Activated T-helper 2 cell treated with anti-CD3 and anti-CD28 coated beads, Interferon-gamma antibody, Interleukin-2, Interleukin-4, amounts not matched to agents 10 μg/mL and 5 μg/mL and 100 μg/mL, durations not matched to agents 14 hours and 24 hours and 36 hours (primary cell): ENCODE measurements at places on chromosomes 1 and 21.

DNA sequence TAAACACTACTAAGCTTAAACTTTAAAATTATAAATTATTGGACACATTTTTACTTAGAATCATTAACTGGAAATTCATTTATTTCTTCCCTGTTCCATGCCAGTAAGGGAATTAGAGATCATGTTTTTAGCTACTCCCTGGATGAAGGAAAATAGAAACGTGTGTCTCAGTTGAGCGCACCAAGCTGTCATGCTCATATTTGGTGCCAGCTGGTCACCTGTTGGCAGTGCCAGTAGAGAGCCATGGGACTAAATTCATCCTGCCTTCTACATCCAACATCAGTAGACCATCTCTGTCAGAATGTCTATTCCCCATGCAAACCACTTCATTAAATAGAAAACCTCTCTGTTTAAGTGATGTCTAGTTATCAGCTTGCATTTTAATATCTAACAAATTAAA is 17.4 kb upstream of the SLC22A15 start:
- H3K36me3 ChIP-seq = no peaks in the 10 kb centered on the region
- H3K4me3 ChIP-seq = no peak overlapping the region
- no peaks in the 10 kb centered on the region for H3K4me1 ChIP-seq
- H3K27ac ChIP-seq = no peak overlapping the region
- no peak for DNase-seq

GRCh38 chr1:12272770-12273169 is 42.9 kb downstream of the VPS13D start:
- H3K27me3 ChIP-seq = no peaks in the 10 kb centered on the region
- H3K27ac ChIP-seq = no peak overlapping the region
- no peak for DNase-seq
- peaks cover 67% of the 10 kb centered on the region for H3K36me3 ChIP-seq

GRCh38 chr1:3668585-3669300 is 16.4 kb downstream of the TP73 start:
- H3K27me3 ChIP-seq = peaks cover 3% of the 10 kb centered on the region
- DNase-seq = no peak
- no peak overlapping the region for H3K4me3 ChIP-seq
- H3K36me3 ChIP-seq = no peaks in the 10 kb centered on the region
- H3K27ac ChIP-seq = no peak overlapping the region

DNA sequence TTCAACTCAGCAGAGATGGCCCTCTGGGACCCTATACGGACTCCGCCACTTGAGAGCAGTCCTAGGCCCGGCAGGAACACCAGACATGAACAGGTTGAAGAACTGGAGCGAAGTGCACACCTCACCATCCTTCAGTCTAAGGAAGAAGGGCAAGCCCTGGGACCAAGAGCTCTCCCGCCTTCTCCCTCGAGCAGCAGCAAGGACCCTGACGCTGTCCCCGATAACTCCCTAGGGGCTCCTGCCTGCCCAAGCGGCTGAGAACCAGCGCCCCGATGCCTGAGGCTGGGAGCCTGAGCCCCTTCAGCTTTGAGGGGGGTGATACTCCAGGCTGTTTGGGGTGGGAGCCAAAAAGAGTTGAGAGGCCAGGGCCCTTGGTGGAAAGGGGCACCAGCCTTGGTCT is 10.2 kb downstream of the TMEM81 start:
- no peak overlapping the region for H3K4me3 ChIP-seq
- no peak overlapping the region for H3K27ac ChIP-seq
- no peaks in the 10 kb centered on the region for H3K27me3 ChIP-seq
- H3K4me1 ChIP-seq = no peaks in the 10 kb centered on the region

DNA sequence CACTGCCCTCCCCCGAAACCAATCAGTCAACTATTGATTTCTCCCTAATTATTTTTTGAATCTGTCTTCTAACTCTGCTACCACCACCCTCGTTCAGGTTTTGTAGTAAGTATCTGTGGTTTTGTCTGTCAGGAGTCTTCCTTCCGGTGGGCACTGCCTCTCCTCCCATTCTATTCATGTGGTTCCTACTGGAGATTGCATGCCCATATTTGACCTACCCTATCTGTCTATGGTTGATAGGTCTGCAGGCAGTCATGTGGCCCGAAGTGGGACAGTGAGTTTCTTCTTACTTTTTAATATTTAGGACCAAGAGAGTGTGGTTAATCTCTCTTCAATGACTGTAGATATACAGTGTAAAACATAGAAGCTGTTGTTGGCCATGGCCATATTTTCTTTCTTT is 17.8 kb upstream of the MAST2 start:
- H3K36me3 ChIP-seq = no peaks in the 10 kb centered on the region
- H3K4me1 ChIP-seq = peaks cover 11% of the 10 kb centered on the region
- H3K27ac ChIP-seq = no peak overlapping the region
- H3K27me3 ChIP-seq = peaks cover 25% of the 10 kb centered on the region

- no peak overlapping the region for H3K4me3 ChIP-seq
- no peaks in the 10 kb centered on the region for H3K36me3 ChIP-seq
- H3K27ac ChIP-seq = no peak overlapping the region
- H3K27me3 ChIP-seq = no peaks in the 10 kb centered on the region
- no peaks in the 10 kb centered on the region for H3K4me1 ChIP-seq
- no peak for DNase-seq
Measured at GRCh38 chr1:195761104-195761503, 847.1 kb downstream of the KCNT2 start.

GRCh38 chr1:181660621-181661020 is 177.3 kb downstream of the CACNA1E start:
- H3K4me1 ChIP-seq = no peaks in the 10 kb centered on the region
- H3K4me3 ChIP-seq = no peak overlapping the region
- no peak overlapping the region for H3K27ac ChIP-seq
- H3K36me3 ChIP-seq = no peaks in the 10 kb centered on the region
- no peak for DNase-seq
- peaks cover 24% of the 10 kb centered on the region for H3K27me3 ChIP-seq

GRCh38 chr1:222382171-222382570 is 165.7 kb downstream of the HHIPL2 start:
- no peak for DNase-seq
- H3K27me3 ChIP-seq = no peaks in the 10 kb centered on the region
- H3K27ac ChIP-seq = no peak overlapping the region
- H3K4me3 ChIP-seq = no peak overlapping the region
- no peaks in the 10 kb centered on the region for H3K36me3 ChIP-seq

DNA sequence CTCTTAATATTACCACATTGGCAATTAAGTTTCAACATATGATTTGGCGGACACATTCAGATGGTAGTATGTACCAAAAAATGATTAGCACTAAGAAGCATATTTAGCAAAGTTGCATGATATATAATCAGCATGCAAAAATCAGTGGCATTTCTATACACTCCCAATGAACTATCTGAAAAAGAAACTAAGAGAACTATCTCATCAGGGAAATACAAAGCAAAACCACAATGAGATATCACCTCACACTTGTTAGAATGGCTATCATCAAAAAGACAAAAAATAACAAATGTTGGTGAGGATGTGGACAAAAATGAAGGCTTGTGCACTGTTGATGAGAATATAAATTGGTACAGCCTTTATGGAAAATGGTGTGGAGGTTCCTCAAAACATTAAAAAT is 31.4 kb upstream of the DENND1B start:
- H3K4me3 ChIP-seq = no peak overlapping the region
- no peak overlapping the region for H3K27ac ChIP-seq
- peaks cover 6% of the 10 kb centered on the region for H3K27me3 ChIP-seq
- H3K36me3 ChIP-seq = no peaks in the 10 kb centered on the region
- DNase-seq = no peak
- H3K4me1 ChIP-seq = peaks cover 18% of the 10 kb centered on the region

GRCh38 chr1:65232461-65232990 is 76.8 kb upstream of the DNAJC6 start:
- no peak overlapping the region for H3K4me3 ChIP-seq
- peaks cover 3% of the 10 kb centered on the region for H3K27me3 ChIP-seq
- peaks cover 34% of the 10 kb centered on the region for H3K4me1 ChIP-seq
- no peak for DNase-seq
- peak overlapping the region; percentile 79 for H3K27ac ChIP-seq

- H3K4me1 ChIP-seq = peaks cover 30% of the 10 kb centered on the region
- H3K27ac ChIP-seq = peak overlapping the region; percentile 67
- DNase-seq = no peak
- H3K36me3 ChIP-seq = peaks cover 20% of the 10 kb centered on the region
- peak overlapping the region; percentile 79 for H3K4me3 ChIP-seq
Measured at GRCh38 chr1:224116131-224116530, 2.2 kb downstream of the FBXO28 start.

GRCh38 chr1:106278716-106279115 is 777.8 kb upstream of the PRMT6 start:
- no peak overlapping the region for H3K4me3 ChIP-seq
- no peaks in the 10 kb centered on the region for H3K4me1 ChIP-seq
- no peak for DNase-seq
- no peak overlapping the region for H3K27ac ChIP-seq
- no peaks in the 10 kb centered on the region for H3K27me3 ChIP-seq
- H3K36me3 ChIP-seq = no peaks in the 10 kb centered on the region

- no peaks in the 10 kb centered on the region for H3K27me3 ChIP-seq
- H3K36me3 ChIP-seq = no peaks in the 10 kb centered on the region
- DNase-seq = no peak
- H3K4me1 ChIP-seq = peaks cover 42% of the 10 kb centered on the region
- H3K27ac ChIP-seq = peak overlapping the region; percentile 50
- H3K4me3 ChIP-seq = no peak overlapping the region
Measured at GRCh38 chr1:234853906-234854644, 244.1 kb upstream of the IRF2BP2 start.

DNA sequence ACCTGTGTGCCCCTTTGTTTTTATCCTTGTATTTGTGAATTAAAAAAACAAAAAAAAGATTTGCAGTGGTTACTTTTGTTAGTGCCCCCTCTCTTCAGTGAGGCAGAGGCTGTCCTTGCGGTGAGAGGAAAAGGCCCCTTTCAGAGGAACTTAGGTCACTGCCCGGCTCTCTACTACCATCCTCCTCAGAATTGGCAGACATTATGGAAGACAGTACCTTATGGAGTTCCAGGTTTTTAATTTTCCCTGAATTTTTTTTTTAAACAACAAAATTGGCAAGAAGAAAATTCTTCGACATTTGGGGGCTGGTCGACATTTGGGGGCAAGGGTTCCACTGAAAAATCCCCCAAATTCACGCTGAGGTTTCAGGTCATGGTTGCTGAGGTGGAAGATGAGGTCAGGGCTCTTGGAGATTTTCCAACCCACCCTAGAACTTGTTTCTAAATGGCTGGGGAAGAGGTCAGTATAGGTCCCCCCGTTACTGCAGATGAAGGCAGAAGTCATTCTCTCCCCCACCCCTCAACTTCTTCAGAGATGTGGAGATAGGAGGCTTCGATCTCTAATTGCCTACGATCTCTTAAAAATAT is 5.3 kb downstream of the RXFP4 start:
- no peaks in the 10 kb centered on the region for H3K27me3 ChIP-seq
- DNase-seq = no peak
- H3K4me3 ChIP-seq = peak overlapping the region; percentile 53

DNA sequence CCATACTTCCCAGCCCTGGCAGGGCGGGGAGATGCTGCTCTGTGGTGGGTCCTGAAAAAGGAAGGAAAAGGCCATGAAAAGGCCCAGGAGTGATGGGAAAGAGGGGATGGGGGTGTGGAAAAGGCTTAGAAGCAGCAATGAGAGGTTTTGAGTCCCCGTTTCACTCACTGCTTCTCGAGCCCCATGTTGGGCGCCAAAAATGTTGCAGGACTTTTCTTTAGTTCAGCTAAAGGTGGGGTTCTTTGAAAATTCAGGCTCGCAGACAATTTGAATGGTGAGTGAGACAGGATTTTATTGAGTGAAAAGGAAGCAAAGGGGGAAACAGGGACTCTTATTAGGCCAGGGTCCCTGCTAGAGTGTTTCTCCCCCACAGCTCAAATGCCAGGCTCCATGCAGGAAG is 93.1 kb downstream of the MRPS6 start:
- no peak for DNase-seq
- peaks cover 51% of the 10 kb centered on the region for H3K36me3 ChIP-seq
- H3K4me1 ChIP-seq = no peaks in the 10 kb centered on the region
- no peaks in the 10 kb centered on the region for H3K27me3 ChIP-seq
- no peak overlapping the region for H3K27ac ChIP-seq
- no peak overlapping the region for H3K4me3 ChIP-seq

DNA sequence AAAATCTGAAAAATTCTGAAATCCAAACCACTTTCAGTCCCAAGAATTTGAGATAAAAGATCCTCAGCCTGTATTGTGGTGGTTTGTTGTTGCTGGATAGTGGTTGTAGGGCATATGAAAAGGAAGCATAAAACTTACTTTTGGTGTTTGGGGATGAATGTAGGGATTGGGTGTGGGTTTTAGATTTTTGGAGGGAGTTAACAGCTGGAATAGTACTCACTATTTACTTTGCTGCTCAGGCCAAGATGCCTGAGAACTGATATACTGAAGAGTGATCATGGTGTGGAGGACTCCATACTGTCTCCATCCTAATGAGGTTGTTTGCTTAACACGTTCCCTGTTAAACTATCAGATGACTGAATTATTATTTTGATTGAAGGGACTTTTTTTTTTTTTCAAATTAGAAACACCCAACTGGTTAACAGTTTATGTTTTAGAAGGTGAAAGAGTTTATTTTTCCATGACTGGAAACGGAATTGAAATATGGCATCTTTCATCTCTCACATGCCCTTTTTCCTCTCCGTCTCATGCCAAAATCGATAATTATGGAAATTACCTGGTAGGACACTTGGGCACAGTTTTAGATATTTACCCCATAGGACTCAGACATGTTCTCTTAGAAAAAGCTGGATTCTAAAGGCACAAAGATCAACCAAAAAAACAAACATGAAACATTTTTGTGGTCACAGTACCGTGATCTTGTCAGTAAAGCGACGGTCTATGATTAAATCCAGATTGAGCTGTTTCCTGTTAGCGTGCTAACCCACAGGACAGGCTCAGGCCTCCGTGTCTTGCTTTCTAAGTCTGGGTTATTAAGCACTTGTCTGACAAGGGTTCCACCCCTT is 37.3 kb downstream of the RGL1 start:
- H3K27me3 ChIP-seq = no peaks in the 10 kb centered on the region
- H3K27ac ChIP-seq = peak overlapping the region; percentile 89
- H3K36me3 ChIP-seq = peaks cover 9% of the 10 kb centered on the region

DNA sequence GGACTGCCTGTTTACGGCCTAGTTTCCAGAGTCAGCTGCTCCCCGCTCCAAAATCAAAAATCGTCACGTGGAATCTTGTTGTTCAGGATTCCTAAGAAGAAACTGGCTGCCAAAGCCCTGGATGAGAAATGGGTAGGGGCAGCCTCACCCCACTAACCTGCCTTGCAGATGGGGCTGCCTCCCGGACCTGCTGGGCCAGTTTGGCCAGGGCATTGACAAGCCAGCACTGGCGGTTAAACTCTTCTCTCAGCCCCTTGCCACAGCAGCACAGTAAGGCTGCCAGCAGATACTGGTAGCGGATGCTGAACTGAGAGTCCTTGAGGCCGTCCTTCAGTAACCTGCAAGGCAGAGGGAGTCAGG is 31.6 kb upstream of the PPP1R15B start:
- no peaks in the 10 kb centered on the region for H3K27me3 ChIP-seq
- H3K27ac ChIP-seq = no peak overlapping the region
- H3K4me1 ChIP-seq = peaks cover 20% of the 10 kb centered on the region
- peaks cover 27% of the 10 kb centered on the region for H3K36me3 ChIP-seq
- no peak for DNase-seq
- H3K4me3 ChIP-seq = no peak overlapping the region
